Epithelial cell of esophagus (primary cell): ENCODE measurements at places on chromosomes 16 and 17.

DNA sequence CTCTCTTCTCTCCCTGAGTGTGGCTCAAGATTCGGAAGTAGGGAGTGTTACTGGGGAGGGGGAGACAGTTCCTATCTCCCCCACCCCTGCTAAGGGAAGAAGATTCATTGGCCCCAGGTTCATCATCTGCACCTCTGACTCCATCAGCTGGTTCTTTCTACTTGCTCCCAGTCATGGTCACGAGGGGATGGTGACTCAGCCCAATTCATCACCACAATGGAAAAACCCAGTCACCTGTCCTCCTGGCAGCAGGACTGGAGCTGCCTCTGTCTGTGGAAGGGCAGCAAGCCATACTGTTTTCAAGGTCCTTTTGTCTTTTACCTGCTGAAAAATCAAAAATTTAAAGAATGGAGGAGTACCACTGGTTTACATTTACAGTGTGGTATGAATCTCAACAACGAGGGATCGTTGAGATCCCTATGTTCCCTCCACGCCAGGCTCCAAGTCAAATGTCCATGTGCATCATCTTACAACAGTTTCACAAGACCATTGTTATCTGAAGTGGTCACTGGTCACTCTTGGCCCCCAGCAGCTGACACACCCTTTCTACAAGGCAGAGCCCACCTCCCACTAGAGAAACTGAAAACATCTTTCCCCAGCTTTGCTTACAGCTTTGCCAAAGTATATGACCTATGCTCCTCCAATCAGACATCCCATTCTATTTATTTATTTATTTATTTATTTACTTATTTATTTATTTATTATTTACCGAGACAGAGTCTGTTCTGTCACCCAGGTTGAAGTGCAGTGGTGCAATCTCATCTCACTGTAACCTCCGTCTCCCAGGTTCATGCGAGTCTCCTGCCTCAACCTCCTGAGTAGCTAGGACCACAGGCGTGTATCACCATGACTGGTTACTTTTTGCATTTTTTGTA, 40.4 kb upstream of the NDRG4 start:
- DNase-seq, result peak; percentile 91

GRCh38 chr17:68981288-68981687, 26.1 kb upstream of the ABCA8 start:
- DNase-seq, result no peak

GRCh38 chr16:11329071-11329491, 16.2 kb upstream of the RMI2 start:
- DNase-seq, result no peak

GRCh38 chr16:30644334-30644830, 6.4 kb upstream of the PRR14 start:
- DNase-seq, result no peak

DNA sequence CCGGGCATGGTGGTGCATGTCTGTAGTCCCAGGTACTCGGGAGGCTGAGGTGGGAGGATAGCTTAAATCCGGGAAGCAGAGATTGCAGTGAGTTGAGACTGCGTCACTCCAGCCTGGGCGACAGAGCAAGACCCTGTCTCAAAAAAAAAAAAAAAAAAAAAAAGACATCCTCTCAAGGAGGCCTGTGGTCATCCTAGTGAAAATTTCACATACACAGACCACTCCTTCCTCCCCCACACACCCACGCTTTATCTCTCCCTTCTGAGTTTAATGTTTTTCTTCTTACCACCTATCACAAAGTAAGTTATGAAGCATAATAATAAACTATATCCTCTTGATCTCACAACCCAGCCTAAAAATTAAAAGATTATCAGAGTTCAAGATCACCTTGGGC, 1.3 kb upstream of the NOL11 start:
- no peak for DNase-seq

GRCh38 chr16:75236232-75236631, 15.2 kb downstream of the BCAR1 start:
- no peak for DNase-seq

DNA sequence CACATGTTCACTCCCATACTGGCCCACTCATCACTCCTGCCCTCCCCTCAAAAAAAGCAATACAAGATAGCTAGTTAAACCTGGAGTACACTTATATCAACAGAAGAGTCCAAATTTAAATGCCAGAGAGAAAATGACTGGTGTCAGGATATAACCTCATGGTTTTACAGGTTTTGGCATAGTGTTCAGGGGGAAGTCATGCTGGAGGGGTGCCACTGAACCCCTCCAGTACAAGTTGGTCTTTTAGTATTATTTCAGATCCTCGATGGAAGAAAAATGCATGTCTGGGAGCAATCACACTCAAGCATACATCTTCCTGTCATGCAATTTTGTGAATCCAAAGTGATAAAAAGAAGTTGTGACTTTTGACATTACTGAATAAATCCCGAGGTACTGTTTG, 10.5 kb downstream of the NACA2 start:
- no peak for DNase-seq

DNA sequence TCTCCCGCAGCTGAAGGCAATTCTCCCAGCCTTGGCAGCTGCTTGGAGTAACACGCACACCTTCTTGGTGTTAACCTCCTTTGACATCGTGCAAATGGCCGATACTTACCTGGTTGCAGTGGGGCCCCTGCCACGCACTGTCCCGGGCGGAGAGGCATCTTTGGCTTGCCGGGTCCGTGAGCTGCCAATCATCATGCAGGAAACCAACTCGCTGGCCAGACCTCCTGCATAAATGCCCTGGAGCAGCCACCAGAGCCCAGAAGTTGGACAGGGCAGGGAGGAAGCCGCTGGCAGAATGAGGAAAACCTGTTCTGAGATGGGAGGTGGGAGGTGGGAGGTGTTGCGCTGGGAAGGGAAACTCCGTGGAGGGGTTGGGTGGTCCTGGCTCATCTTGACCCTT, 41.7 kb upstream of the CREBBP start:
- DNase-seq, result no peak

GRCh38 chr16:8963010-8963820, 491 bp downstream of the USP7 start:
- DNase-seq, result peak; percentile 30

DNA sequence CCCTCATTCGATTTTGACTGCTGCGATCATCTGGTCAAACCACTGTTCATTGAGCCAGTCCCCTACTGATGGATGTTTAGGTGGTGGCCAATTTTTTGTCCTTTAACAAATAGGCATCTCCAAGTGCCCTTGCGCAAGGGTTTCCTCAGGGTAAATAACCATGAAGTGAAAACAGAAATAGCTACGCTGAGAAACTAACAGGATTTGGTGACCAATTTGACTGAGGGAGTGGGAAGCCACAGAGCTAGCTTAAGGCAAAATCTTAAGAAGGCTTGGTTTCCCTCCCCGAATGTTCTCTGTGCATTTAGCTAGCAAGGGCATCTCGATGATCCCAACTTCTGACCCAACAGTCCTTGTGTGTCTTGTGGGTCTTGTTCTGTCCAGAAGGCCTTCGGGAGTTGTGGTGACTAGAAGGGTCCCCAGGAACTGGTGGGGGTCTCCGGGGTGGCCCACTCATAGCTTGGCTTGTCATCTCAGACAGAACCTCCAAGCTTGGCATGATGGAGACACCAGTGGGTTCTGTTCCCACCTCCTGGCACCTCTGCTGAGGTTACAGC, 117.2 kb downstream of the SOCS1 start:
- DNase-seq, result peak; percentile 22

DNA sequence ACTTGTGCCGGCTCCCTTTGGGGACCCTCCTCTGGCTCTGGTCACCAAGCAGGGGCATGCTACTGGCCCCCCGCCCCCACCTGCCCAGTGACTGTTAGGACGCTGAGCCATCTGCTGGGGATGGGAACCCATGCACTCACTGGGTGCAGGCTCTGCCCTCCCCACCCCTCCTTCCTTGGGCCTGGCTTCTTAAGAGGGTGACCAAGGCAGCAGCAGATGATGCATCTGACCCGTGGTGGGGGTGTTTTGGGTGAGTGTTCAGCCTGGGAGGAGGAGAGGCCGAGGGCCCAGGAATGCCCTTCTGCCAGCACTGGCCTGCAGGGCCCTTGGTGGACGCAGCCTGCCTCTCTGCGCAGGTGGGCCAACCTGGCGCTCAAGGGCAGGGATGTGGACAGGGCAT, 19.2 kb upstream of the MTSS2 start:
- DNase-seq, result no peak

GRCh38 chr17:5078106-5079028, at the start of gene ZFP3:
Gene ZFP3 (plus strand): TSS chr17:5078467. CDS start chr17:5091505, 13,038 bp downstream.
- peak; percentile 68 for DNase-seq

- no peak for DNase-seq
Observed at GRCh38 chr16:12020009-12020408, 43.5 kb downstream of the SNX29 start.

DNA sequence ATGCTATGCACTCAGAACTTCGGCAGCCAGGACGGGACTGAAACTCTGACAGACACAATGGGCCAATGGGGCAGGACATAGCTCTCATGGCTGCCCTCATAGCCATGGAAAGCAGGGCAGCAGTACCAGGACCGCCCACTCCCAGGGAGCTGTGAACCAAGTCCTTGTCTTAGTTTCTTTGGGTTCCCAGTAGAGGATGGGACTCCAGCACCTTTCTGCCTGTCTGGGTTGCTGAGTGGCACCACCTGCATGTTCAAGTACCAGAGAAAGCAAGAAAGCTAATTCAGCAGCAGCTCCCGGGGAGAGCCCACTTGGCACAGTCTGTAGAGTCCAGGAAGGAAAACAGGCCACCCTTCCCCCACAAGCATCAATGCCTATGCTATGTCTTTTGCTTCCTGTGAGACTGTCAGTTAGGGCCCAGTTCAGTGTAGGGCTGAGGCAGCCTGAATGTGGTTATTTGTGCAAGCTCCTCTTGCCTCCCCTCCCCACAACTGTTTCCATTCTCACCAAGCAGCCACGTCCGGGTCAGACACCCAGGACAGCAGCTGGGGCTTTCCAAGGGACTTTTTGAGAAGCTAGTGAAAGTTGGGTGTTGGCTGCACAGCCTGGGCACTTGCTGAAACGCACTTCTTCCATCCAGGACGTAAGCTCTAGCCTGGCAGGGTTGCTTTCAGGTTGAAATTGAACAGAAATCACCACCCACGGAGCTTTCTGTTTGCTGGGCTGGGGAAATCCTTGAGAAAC, 7.8 kb downstream of the SUPT4H1 start:
- DNase-seq, result no peak

DNA sequence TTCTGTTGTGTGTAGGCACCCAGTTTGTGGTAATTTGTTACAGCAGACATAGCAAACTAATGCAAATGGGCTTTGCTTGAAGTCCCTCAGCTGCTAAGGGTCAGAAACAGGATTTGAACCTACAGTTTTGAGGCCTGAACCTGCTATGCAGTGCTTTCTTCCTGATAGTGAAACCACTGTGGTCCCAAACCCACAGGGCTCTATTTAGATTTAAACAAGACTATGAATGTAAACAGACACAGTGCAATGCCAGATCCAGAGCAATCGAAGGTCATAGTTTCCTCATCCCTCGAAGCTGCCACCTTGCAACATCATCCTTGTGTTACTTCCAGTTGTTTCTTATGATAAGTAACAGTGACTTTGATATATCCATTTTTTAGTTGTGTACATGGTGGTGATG, 630.2 kb downstream of the WWOX start:
- no peak for DNase-seq

DNA sequence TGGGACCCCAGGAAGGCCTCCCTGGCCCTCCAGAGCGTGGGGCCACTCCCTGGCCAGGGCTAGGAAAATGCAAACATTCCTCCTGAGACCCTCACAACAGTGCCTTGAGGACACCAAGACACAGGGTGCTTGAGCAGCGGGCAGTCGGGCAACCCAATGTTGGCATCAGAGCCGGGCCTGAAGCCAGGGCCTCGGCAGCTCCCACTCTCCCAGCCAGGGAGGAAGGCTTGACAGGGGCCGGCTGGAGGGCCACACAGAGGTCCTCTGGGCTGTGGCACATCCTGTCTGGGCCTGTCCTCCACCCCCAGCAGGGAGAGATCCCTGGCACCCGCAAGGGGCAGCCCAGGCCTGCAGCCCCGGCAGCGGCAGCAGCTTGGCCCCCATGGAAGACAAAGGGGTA, 12.3 kb upstream of the KRT17 start:
- no peak for DNase-seq

DNA sequence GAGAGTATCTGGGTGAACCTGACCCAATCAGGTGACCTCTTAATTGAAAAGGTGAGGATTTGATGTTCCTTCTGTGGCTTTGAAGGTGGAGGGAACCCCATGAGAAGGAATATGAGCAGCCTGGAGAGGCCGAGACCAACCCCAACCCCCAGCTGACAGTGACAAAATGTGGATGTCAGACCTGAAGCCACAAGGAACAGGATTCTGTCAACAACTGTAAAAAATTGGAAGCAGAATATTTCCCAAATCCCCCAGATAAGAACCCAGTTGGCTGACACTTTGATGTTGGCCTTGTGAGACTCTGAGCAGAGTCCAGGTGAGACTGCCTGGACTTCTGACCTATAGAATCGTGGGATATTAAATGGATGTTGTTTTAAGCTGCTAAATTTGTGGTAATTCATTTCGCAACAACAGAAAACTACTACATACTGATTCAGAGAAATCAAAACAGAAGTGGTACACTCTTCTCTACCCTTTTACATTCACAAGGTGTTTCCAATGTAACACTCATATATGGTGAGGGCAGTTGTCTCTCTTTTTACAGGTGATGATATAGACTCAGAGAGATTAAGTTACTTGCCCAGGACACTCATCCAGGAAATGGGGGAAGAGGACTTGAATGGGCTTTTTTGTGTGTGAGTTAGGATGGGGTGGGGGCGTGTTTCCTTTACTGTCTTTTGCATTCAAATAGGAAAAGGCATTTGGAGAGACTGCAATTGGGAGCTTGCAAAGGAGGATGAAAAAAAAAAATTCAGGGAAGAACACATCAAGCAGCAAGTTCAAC, 29.8 kb upstream of the SALL1 start:
- no peak for DNase-seq

GRCh38 chr16:71192387-71192786, 38.1 kb downstream of the HYDIN start:
- no peak for DNase-seq

DNA sequence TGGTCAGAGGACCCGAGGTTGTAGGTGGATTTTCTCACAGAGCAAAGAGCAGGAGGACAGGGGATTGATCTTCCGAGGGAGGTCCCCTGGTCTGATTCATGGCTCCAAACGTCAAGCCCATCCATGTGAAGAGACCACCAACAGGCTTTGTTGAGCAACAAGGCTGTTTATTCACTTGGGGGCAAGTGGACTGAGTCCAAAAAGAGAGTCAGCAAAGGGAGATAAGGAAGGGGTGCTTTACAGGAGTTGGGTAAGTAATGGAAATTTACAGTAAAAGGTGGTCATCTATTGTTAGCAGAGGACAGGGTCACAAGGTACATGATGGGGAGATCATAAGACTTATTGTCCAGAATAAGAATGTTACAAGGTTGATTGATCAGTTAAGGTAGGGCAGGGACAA, 2285.8 kb downstream of the TP53TG3F start:
- no peak for DNase-seq

DNA sequence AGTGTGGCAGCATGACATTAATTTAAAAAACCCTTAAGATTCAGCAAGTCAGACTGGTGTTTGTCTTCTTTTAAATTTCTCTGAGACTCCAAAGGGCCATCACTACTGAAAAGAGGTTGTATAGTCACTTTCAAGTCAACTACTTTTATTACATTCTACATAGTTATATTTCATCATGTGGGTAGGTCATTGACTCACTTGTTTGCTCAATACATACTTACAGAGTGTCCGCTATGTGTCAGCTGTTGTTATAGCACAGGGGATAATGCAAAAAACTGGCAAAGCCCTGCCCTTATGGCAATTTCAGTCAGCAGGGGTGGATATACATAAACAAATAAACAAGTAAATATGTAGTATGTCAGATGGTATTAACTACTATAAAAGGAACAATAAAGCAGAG, 2.5 kb upstream of the MYH4 start:
- DNase-seq, result peak; percentile 0

GRCh38 chr17:76083536-76084182, 4.7 kb downstream of the ZACN start:
- DNase-seq, result no peak
